ENCODE measurements at places on chromosomes 5 and 9. TPM values are rescaled to one million over a fixed set of nuclear protein-coding genes. Genes with fewer than 3 reads are reported as not detected.

Gene BHMT2
- total RNA-seq = not detected

Gene SPATA31C1
- total RNA-seq = not detected

Gene JAKMIP2
- not detected for total RNA-seq

Gene PCDHA8
- not detected for total RNA-seq

Gene SPATA9
- total RNA-seq = not detected

Gene SHOC1
- total RNA-seq = not detected

Gene DOLK
- total RNA-seq = 17.9 TPM

Gene SLCO6A1
- not detected for total RNA-seq

Gene ZMAT2
- 28.2 TPM for total RNA-seq

Gene GPR150
- total RNA-seq = not detected

Gene EQTN
- not detected for total RNA-seq

Gene GFPT2
- 2.2 TPM for total RNA-seq

Gene FPGS
- total RNA-seq = 133 TPM

Gene SLC36A3
- total RNA-seq = not detected

Measured in PC-3 (cell line).